ENCODE measurements at places on chromosomes 13 and 19.

GRCh38 chr19:21092109-21092508, 10.1 kb downstream of the ZNF714 start:
- no peak for DNase-seq

- DNase-seq: no peak
Measured at GRCh38 chr19:20359933-20360720, 193.1 kb downstream of the ZNF486 start.

- DNase-seq: no peak
Measured at GRCh38 chr13:78298657-78299056, 304.7 kb downstream of the POU4F1 start.

- no peak for DNase-seq
Measured at GRCh38 chr13:36377826-36378468, 31.8 kb upstream of the SPART start.

- no peak for DNase-seq
Measured at GRCh38 chr13:105464249-105464648, 1071.2 kb downstream of the EFNB2 start.

- peak; percentile 70 for DNase-seq
Measured at GRCh38 chr19:38213911-38214625, 10.0 kb downstream of the DPF1 start.

GRCh38 chr19:10155839-10156238, 36.1 kb upstream of the EIF3G start:
- no peak for DNase-seq

DNA sequence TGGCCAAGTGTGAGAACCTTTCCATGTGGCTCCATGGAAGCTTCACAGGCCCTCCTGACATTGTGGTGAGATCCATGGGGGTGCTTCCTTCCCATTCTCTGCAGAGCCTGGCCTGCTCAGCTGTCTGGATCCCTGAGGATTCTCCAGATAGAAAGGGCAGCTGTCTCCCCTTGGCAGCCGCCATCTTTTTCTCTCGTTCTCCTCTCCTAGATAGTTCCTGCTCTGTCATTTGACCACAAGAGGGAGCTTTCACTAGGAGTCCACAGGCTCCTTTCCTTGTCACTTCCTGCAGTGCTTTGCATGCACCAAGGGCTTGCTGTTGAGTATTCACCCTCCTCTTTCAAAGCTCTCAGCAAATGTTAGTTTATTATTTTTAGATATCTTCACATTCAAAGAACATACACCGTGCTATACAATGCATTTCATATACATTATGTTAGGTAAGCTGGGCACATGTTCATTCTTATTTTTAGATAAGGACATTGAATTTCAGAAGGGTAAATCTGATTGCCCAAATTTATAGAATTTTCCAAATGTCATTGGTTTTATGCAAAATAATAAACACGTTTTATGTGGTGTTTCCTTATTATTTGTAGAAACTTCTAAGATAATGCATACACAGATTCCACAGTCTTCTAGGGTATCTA, 133.2 kb downstream of the FRY start:
- DNase-seq: no peak

DNA sequence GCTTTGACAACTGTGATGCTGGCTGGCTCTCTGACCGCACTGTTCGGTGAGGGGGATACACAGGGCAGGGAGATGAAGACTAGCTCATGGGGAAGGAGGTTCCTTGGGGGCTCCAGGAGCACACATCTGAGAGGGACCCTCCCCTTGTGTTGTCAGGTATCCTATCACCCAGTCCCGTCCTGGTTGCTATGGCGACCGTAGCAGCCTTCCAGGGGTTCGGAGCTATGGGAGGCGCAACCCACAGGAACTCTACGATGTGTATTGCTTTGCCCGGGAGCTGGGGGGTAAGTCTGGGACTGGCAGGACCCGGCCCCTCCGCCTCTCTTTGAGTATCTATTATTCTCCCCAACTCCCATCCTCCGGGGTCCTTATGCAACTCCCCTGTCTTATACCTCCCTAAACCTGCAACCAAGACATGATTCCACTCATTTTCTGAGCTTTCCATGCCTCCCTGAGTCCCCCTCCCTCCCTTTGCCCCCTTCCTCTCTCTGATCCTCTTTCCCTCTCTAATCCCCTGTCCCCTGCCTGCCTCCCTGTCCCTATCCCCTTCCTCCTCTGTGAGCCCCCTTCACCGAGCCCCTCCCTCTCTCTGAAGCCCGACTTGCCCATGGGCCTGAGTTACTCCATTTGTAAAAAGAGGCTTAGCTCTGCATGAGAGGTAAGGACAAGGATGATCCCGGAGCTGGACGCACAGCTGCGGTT, 12.5 kb downstream of the NCAN start:
- DNase-seq: no peak

GRCh38 chr19:6712231-6712630, 8.2 kb downstream of the C3 start:
- DNase-seq: no peak

- peak; percentile 79 for DNase-seq
Measured at GRCh38 chr19:44002566-44003460, at the start of gene ZNF230. Gene ZNF230 (plus strand): TSS chr19:44002957. CDS start chr19:44007079, 4,122 bp downstream.

GRCh38 chr13:113794086-113794485, 35.1 kb downstream of the TMEM255B start:
- no peak for DNase-seq

DNA sequence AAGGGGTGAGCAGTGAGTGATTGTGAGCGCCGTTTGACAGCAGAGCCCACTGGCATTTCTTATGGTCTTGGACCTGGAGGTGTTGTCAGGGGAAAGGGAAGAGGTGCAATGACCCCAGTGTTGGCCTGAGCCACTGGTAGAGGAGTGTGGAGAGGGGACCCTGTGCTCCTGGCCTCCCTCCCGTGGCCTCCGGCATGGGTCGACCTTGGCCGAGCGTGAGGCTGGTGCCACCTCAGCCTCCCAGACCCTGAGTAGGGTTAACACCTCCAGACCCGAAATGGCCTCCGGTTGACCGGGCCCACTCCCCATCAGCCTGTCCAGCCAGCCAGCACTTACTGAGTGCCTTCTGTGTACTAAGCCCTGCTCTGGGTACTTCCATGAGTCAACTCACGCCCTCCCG, 6.5 kb downstream of the TRAPPC5 start:
- no peak for DNase-seq

DNA sequence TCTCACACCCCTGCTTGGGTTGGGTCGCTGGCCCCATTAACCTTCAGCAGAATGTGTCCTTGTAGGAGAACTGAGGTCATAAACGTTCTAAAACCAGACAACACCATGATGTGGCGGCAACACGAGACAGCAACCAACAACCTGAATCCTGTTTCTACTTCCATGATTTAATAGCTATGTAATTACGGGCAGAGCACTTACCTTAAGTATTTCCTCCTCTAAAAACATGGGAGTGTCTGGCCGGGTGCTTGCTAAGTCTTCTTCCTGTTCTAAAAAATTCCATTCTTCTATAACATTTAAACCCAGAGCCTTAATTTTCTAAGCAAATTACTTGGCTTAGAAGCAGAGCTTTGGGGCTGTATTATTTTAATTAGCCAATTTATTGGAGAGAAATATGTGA, 33.5 kb upstream of the IRS2 start:
- DNase-seq: no peak

DNA sequence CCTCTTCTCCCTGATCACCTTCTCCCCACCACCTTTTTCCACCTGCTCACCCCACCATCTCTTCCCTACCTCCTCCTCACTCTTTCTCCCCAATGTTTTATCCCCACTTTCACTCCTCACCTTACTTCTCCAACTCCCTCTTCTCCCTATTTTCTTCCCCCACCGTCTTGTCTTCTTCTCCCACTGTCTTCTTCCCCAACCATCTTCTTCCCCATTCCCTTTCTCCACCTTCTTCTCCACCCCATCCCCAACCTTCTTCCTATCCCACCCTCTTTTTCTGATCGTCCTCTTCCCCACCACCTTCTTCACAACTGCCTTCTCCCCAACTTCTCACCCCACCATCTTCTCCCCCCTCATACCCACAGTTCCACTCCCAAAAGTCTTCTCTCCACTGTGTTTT, 929.4 kb downstream of the UQCRFS1 start:
- DNase-seq: no peak

DNA sequence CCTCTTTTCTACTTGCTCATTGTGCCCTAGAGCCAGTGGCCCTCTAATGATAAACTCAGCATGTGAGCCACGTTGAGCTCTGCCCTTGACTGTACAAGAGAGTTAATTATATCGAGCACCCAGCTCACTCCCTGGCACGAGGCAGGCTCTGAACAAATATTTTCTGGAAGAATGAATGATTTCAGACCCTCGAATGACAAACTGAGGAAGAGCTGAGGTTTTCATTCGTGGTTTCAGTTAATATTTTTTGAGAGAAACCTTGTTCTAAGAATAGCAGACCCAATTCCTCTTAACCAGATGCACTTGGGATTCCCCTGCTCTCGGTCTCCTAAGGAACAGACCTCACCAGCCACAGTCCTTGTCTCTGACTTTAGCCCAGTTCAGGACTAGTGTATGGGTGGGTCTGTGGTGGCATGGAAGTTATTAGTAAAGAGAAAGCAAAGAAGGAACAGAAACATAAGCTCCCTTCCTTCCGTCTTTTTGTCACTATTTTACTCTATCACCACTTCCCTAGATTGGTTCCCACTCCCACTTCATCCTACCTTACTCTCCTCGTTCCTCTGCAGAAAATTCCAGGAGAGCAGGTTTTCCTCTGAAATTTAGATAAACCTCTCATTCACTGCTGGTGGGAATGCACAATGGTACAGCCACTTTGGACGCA, 22.1 kb upstream of the WDFY2 start:
- DNase-seq: peak; percentile 27

GRCh38 chr13:111474136-111475002, 153.9 kb downstream of the TEX29 start:
- DNase-seq: peak; percentile 71

DNA sequence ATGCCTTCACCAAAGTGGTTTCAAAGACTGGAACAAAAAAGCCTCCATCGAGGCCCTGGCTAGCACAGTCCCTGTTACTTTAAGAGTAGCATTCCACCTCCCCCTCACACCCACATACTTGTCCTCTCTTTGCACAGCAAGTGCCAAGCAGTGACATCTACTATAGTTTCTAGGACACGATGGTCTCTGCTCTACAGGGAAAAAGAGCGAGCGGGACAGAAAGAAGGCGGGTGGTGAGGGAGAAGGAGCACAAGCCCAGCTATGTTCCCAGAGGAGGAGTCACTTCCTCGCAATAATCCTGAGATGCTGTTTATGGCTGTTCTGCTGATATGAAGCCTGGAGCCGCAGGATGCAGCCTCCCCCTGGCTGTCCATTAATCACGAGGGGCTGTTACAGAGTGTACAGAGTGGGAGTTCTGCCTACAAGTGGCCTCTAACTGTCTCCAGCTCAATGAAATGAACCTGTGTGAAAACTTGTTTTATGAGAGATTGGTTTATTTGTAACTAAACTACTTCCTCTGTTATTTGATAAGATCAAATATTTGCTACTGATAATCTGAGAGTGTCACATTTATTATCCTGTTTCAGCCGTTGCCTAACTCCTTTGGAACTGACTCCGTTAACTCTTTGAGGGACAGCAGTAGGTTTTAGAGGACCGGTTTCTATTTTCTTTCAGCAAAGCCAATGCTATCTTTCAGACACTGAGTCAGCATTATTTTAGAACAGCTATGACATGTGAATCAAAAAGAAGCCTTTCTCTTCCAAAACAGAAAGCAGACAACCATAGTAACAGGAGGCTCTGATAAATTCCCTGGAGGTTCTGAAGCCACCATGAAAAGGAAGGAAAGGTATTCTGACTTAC, 208.0 kb downstream of the SPRY2 start:
- no peak for DNase-seq

DNA sequence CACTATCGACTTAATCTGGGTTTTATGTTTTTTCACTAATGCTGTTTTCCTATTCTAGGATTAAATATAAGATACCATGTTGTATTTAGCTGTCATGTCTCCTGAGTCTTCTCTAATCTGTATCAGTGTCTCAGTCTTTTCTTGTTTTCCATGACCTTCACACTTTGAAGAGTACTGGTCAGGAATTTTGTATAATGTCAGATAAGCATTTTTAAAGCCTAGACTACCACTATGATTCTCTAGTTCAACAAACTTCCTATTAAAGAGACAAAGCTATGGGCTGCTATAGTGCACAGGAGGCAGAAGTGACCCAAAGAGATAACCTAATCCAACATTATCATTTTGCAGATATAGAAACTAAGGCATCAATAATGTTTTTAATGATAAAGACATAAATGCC, 63.0 kb upstream of the ZDHHC20 start:
- DNase-seq: no peak

DNA sequence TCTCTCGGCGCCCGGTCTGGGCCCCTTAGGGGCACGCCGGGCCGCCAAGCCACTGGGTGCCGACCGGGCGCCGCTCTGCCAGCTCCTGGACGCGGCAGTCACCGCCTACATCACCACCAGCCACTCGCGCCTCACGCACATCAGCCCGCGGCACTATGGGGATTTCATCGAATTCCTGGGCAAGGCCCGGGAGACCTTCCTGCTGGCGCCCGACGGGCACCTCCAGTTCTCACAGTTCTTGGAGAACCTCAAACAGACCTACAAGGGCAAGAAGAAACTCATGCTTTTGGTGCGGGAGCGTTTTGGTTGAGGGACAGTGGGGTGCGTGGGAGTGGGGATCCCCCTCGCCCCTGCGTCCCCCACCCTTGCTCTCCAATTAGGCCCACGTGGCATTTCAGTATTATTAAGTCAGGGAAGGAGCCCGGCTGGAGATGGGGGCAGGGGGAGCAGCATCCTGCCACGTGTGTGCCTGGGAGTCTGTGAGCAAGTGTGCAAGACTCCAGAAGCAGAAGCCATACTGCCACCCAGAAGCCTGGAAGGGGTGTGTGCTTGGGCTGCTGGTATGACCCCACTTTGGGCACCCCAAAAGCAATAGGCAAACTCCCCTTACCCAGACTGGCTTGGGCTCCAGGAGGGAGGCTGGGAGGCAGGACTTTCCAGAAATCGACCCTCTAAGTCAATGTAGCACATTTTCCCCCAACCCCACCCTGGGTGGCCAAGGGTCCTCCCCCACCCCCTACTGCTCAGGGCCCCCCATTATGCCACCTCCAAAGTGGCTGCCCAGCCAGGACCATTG, 35.7 kb downstream of the ZSWIM4 start:
- no peak for DNase-seq

GRCh38 chr19:19579533-19580361, 38.7 kb downstream of the PBX4 start:
- DNase-seq: no peak

- no peak for DNase-seq
Measured at GRCh38 chr13:63435667-63436324, 2020.1 kb upstream of the PCDH20 start.

DNA sequence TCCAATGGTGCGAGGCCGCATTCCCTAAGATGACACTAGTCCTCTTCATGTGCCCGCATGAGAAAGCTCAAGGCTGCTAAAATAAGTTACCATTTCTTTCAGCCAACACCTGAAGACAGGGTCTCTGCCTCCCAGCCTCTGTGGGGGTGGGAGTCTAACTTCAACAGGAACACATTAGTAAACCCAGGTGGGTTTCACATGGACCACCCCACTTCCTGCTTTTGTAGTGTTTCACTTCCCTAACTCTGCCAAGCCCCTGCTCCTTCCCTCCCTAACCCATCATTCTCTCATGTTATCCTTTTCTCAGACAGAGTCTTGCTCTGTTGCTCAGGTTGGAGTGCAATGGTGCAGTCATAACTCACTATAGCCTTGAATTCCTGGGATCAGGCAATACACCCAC, 783.6 kb downstream of the UQCRFS1 start:
- DNase-seq: no peak

- no peak for DNase-seq
Measured at GRCh38 chr19:55391702-55392615, 6.2 kb downstream of the RPL28 start.
